Activated CD8-positive, alpha-beta T cell treated with anti-CD3 and anti-CD28 coated beads for 36 hours (primary cell): ENCODE measurements at places on chromosomes 6 and 20. TPM values are rescaled to one million over a fixed set of nuclear protein-coding genes. Genes with fewer than 3 reads are reported as not detected.

GATA5 gene
- not detected for total RNA-seq

GRCh38 chr6:1472643-1473042 is 83.3 kb downstream of the FOXF2 start:
- H3K4me3 ChIP-seq: no peak overlapping the region
- H3K4me1 ChIP-seq: peaks cover 4% of the 10 kb centered on the region
- peaks cover 20% of the 10 kb centered on the region for H3K27me3 ChIP-seq
- no peak overlapping the region for H3K27ac ChIP-seq

FAM83B gene
- total RNA-seq: not detected

BMP7 gene
- not detected for total RNA-seq

DNA sequence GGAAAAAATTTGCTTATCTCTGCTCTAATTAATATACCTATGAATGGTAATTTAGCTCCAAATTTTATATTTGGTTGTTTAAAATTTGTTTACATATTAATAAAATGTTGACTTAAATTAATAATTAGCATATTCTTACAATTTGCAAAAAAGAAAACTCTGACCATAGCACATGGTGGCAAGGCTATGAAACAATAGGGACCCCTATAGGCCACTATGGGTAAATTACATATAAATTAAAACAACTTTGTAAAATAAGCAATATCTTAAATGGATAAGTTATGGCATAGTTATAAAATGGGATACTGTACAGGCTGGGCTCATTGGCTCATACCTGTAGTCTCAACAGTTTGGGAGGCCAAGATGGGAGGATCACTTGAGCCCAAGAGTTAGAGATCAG is 76.0 kb downstream of the MKKS start:
- no peak overlapping the region for H3K4me3 ChIP-seq
- peaks cover 5% of the 10 kb centered on the region for H3K27me3 ChIP-seq
- no peak for DNase-seq

KCNQ5 gene
- 14.9 TPM for total RNA-seq

BNIP5 gene
- not detected for total RNA-seq

DNA sequence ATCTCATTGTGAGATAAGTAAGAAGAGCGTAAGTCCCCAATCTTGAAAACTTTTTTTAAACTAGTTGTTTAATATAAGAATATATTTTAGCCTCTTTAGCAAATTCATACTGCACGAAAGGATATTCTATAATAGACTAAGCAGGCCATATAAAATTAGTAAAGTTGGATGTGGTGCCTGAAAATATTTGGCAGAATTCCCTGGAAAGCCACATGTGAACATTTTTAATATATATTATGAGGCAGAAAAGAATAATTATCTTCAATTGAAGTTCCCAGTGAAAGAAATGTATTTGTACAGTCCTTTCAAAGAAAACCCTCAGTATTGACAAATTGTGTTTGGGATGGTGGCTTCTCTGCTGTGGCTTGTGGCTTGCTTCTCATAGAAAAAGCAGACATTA is 237.5 kb upstream of the JAG1 start:
- no peaks in the 10 kb centered on the region for H3K36me3 ChIP-seq
- peaks cover 2% of the 10 kb centered on the region for H3K27me3 ChIP-seq
- DNase-seq: no peak
- no peak overlapping the region for H3K27ac ChIP-seq

KCNK16 gene
- total RNA-seq: not detected

BTNL2 gene
- total RNA-seq: not detected

DNA sequence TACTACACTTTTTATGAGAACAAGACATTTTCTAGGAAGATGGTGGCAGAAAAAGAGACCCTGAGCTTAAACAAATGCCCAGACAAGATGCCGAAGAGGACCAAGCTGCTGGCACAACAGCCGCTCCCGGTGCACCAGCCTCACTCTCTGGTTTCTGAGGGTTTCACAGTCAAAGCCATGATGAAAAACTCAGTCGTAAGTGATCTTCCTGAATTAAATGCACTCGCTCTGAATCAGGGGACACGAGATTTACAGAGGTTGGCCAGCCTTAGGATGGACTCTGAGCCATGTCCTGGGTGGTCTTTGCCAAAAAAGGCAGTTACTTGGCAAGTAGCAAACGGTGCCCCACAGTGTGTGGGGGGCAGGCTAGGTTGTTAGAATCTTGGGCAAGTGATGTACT is 423 bp downstream of the PACRG start:
- no peaks in the 10 kb centered on the region for H3K36me3 ChIP-seq
- peak; percentile 4 for DNase-seq
- peak overlapping the region; percentile 83 for H3K27ac ChIP-seq
- H3K4me1 ChIP-seq: peaks cover 12% of the 10 kb centered on the region
- no peaks in the 10 kb centered on the region for H3K27me3 ChIP-seq

- DNase-seq: no peak
- no peaks in the 10 kb centered on the region for H3K4me1 ChIP-seq
- H3K4me3 ChIP-seq: no peak overlapping the region
- no peaks in the 10 kb centered on the region for H3K36me3 ChIP-seq
Measured at GRCh38 chr6:120938876-120939472, 395.3 kb downstream of the TBC1D32 start.

- peak overlapping the region; percentile 86 for H3K4me3 ChIP-seq
- peak overlapping the region; percentile 19 for H3K27ac ChIP-seq
- DNase-seq: no peak
- peaks cover 22% of the 10 kb centered on the region for H3K36me3 ChIP-seq
Measured at GRCh38 chr6:89817481-89817880, 2.1 kb downstream of the MDN1 start.

NKX2-4 gene
- total RNA-seq: not detected

DNA sequence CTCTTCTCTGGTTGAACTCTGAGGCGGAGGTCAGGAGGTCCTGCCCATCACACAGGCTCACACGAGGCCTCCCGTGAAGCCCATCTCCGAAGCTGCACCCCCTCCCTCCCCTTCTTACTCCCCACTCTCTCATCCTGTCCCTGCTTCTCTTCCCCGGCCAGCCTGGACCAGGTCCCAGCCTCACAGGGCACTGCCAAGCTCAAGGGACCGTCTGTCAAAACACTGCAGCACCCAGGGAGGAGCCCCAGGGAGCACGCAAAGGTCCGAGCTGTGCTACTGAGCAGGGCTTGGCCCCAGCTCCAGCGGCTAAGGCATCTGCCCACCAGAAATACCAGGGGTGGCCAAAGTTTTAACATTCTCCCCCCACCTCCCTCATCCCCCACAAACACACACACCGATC is 70.0 kb downstream of the PSMG4 start:
- no peaks in the 10 kb centered on the region for H3K27me3 ChIP-seq
- no peaks in the 10 kb centered on the region for H3K36me3 ChIP-seq
- no peak overlapping the region for H3K4me3 ChIP-seq
- no peak for DNase-seq
- peaks cover 11% of the 10 kb centered on the region for H3K4me1 ChIP-seq
